ENCODE measurements at places on chromosomes 6 and 20.
A peak's percentile ranks its signal among the peaks of the same experiment; 100 is the strongest.

DNA sequence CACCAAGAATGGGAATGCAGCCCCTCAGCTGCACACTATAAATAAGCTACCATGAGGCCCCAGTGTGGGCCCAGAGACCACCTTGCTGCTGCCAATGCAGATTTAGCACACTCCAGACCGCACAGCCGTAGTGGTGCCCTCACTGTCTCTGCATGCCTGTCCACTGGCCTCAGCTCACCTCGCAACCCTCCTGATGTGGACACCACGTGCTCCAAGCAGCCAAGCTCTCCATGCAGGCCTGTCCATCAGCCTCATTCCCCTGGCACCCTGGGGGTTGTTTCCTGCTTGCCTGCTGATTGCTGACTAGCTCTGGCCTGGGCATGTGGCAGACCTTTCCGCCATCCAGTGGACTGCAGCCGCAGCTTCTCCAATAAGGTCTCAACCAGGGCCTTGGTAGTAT, 36.2 kb downstream of the ZBTB9 start:
- no peak for DNase-seq

DNA sequence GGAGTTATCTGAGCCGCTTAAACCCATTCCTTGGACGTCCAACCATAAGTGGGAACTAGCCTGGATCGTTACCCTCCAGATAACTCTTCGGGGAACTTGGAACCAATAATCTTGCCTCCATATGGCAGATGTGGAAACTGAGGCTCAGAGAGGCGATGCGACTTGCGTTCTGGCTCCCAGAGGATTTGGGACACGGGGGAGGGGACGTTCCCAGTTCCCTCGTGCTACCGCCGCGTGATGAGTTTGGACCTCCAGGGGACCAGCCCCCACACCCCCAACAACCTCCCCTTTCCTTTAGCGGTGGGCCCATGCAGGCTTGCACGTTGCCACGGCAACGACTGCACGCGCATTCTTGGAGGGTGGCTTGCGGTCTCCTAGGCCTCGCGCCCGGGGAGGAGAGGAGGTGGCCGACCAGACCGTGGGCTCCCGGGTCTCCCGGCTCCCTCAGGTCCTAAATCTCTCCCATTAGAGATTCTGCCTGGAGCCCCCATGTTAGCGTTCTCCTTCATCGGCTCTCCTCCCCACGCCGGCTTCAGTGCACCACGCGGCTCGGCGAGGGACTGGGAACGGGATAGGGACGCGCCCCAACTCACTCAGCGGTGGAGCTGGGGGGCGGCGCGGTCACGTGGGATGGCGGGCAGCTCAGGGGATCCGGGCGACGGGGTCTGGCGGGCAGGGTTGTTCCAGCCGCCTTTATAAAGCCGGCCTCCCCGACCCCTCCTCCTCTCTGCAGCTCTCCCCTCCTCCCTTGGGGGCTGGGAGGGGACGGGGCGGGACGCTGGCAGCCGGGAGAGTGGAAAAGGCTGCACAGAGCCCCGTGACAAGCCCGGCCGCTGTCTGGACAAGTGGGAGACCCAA, at the start of gene PLTP:
PLTP (minus strand) TSS at position 670 of the 858 bp plus-strand sequence. CDS start 703 bp downstream, outside the sequence.
- peak; percentile 82 for DNase-seq

DNA sequence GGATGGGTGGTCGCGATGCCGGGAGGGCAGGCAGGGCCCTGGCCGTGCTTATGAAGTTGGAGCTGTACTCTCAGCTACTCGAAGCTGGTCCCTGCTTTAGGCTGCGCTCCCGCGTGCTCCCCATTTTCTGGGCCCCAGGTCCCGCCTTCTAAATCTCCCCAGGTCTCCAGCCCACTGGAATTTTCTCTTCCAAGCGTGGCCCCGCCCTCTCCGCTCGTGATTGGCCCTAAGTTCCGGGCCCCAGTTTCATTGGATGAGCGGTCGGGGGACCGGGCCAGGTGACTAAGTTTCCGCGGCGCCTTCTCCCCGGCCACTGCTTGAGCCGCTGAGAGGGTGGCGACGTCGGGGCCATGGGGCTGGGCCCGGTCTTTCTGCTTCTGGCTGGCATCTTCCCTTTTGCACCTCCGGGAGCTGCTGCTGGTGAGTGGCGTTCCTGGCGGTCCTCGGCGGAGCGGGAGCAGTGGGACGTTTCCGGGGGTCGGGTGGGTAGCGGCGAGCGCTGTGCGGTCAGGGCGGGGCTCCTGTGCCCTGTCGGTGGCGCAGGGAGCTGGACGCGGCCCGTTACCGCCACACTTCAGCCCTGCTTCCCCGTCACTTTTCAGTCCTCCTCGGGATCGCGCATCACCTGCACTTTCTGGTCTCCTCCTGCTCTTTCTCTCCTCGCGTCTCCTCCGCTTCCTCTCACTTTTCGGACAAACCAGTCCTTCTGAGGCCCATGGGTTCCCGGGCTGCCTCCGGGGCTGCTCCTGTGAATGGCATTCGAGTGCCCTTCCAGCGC, at the start of gene MICA:
MICA (plus strand) TSS at position 313 of the 778 bp plus-strand sequence; CDS start at position 351, 38 bp downstream.
- peak; percentile 94 for DNase-seq

- peak; percentile 21 for DNase-seq
These were observed 199.2 kb downstream of the CD83 start for GRCh38 chr6:14316651-14317386.

GRCh38 chr20:63685269-63686026, 11.0 kb upstream of the TNFRSF6B start:
- DNase-seq = peak; percentile 56

GRCh38 chr20:44526129-44526528, 4.3 kb upstream of the SERINC3 start:
- no peak for DNase-seq

GRCh38 chr6:313917-314316, 21.6 kb downstream of the DUSP22 start:
- no peak for DNase-seq

- DNase-seq = no peak
These were observed 31.2 kb downstream of the TREML1 start for GRCh38 chr6:41122918-41123317.

GRCh38 chr20:58942549-58942948, 38.5 kb upstream of the NELFCD start:
- no peak for DNase-seq

- no peak for DNase-seq
These were observed 15.1 kb upstream of the SNRPB2 start for GRCh38 chr20:16714751-16715150.

DNA sequence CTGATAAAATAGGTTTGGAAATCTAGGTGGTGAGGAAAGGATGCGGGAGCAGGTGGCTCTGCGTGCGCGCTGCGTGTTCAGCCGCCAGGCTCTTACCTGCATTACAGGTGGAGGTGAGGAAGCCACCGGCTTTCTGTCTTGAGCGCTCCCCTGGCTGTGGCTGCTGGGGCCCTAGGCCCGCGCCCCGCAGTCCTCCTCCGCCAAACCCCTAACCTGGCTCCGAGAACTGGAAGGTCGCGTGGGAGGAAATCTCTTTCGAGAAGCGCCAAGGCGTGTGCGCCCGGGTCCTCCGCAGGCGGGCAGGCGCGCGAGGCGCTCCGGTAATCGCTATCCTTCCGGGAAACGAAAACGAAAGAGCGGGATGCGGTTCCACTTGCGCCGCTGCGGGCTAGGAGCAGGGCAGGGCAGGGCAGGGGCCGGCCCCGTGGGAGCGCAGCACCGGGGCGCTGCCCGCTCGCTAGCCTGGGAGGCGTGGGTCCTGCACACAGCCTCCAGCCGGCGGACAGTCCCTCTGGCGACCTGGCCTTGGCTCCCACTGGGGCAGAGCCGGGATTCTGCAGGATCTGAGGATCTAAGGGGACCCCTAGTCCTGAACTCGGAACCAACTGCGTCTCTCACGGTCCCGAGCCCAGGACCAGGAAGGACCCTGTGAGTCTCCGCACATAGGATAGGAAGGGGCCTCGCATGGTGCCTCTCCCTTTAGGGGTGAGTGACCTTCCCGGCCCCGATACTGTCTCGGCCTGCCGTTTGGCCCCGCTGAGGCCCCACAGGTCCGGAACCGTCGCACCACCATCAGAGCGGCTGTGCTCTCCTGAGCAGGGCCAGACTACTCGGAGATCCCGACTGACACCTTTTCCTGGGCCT, at the start of gene ETV7:
ETV7 (minus strand) TSS at position 230 of the 864 bp plus-strand sequence; CDS start at position 102, 128 bp downstream.
- DNase-seq = peak; percentile 73

DNA sequence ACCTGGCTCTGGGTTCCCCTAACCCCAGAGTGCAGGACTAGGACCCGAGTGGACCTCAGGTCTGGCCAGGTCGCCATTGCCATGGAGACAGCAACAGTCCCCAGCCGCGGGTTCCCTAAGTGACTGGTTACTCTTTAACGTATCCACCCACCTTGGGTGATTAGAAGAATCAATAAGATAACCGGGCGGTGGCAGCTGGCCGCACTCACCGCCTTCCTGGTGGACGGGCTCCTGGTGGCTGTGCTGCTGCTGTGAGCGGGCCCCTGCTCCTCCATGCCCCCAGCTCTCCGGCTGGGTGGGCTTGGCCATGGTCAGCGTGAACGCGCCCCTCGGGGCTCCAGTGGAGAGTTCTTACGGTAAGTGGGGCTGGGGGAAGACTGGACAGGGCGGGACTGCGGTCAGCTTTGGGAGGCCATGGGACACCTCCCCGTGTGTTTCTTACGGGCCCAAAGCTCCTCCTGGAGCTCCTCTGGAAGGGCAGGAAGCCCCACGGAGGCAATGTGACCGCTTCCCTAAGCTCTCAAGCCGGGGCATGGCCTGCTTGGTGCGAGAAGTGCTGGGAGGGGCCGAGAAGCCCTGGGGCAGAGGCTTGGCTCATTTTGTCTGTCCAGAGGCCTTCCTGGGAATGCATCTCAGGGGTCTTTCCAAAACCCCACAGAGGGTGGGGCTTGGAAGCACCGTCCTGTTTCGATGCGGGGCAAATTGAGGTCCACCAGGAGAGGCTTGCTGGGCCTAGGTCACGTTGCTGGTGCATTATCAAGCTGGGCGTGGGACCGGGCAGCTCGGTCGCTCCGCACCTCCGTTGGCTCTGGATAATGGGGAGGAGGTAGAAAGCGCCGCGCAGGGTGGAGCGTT, at the start of gene HNF4A:
HNF4A (plus strand) TSS at position 202 of the 855 bp plus-strand sequence; CDS start at position 308, 106 bp downstream.
- DNase-seq = peak; percentile 83

DNA sequence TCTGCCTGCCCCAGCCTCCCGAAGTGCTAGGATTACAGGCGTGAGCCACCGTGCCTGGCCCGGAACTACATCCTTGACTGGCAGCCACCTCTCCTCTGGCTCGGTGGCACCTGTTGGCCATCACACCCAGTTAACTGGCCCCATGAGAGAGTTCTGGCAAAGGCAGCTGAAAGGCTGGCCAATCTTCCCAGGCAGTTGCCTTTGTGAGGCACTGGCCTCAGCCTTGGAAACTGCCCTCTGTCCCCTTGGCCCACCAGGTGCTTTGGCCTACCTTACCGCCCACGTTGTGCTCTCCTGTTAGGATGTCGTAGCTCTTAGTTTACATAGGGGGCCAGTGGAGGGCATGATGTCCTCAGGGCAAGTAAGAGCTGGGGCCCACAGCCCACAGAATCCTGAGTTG, 9.6 kb upstream of the MANBAL start:
- DNase-seq = no peak

- no peak for DNase-seq
These were observed 201.5 kb upstream of the KCNQ5 start for GRCh38 chr6:72420409-72420808.

DNA sequence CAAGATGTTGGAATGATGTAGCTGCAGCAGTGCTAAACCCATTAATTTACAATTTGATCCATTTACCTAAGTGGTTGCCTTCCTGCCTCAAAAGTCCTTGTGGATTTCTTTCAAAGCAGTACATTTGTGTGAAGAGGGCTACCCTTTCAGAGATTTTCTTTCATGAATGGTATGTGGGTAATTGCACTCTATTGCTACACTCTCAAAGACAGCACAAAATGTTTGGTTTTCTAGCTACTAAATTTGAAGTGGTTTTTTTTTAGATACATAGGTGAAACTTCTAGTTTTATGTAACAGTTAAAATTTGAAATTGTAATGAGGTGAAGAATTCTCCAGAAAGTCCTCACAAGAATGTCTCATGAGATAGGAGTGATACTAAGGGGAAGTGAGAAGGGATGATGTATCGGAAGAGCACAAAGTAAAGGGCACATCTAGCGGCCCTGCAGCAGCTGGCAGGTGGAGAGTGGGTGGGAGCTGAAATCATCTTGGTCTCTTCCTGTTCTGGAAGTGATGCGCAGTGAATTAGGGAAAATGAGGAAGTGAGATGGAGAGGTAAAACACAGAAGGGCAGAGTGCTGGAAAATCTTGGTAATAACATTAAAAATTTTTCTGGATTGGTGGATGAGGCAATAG, 236.8 kb upstream of the MAN1A1 start:
- no peak for DNase-seq

GRCh38 chr6:26216359-26216885, 129.2 kb downstream of the HFE start:
- peak; percentile 78 for DNase-seq

GRCh38 chr6:37225350-37226169, 32.0 kb upstream of the TBC1D22B start:
- DNase-seq = no peak

- no peak for DNase-seq
These were observed 29.6 kb downstream of the CAP2 start for GRCh38 chr6:17423026-17423425.

DNA sequence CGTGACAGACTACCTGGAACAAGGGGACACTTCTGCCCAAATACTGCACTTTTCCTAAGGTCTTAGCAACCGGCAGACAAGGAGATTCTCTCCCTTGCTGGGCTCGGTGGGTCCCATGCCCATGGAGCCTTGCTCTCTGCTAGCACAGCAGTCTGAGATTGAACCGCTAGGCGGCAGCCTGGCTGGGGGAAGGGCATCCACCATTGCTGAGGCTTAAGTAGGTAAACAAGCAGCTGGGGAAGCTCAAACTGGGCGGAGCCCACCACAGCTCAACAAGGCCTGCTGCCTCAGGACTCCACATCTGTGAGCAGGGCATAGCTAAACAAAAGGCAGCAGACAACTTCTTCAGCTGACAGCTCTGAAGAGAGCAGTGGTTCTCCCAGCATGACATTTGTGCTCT, 87.8 kb upstream of the ASCC3 start:
- no peak for DNase-seq

DNA sequence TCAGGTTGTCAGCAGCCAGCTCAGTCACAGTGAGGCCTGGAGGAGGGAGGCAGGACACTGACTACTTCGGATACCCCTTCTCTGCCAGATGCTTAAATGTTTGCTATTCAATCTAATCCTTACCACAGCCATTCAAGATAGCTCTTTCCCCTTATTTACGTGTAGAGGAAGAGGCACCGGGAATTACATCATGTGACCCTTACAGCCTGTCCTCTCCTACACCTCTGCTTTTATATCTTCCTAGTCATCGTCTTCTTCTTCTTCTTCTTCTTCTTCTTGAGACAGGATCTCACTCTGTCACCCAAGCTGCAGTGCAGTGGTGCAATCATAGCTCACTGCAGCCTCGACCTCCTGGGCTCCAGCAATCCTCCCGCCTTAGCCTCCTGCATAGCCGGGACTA, 148.1 kb upstream of the NEDD9 start:
- no peak for DNase-seq

Data from mucosa of descending colon (tissue), 3 donors.